ENCODE measurements at places on chromosomes 7 and 10. TPM values are rescaled to one million over a fixed set of nuclear protein-coding genes. Genes with fewer than 3 reads are reported as not detected.

Gene APBB1IP
- 30.7 TPM for total RNA-seq

Gene CYP26A1
- not detected for total RNA-seq

Gene CALCR
- not detected for total RNA-seq

Gene STRIP2
- total RNA-seq: 0.81 TPM

Gene TBX20
- total RNA-seq: not detected

DNA sequence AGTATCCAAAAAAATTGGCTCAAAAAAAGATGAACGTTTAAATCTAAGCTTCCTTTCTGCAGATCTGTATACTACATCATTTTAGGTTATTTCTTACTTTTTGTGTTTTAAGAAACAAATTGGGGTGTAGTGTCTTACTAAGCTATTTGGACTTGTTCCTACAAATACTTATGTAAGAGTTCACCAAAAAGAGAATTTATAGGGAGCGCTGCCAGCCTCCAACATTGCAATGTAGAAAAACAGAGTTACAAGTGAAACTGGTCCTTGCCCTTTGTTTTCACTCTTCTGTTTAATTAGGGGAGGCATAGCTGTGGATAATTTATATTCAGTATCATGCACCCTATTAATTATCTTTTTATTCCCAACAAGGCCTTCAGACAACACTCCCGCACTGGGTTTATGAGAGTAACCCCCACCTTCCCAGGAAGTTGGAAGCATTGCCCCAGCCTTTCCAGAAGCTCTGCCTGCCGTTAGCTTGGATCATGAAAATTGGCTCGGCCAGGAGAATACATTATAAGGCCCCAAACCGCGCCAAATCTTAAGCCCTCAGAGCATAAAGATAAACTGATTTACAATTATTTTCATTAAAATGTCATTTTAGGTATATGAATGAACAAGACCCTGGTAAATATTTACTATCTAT is 261.8 kb upstream of the KLF6 start:
- no peak for DNase-seq

- no peak for DNase-seq
Observed at GRCh38 chr7:32075612-32076011, 5.4 kb upstream of the PDE1C start.

GRCh38 chr7:71488308-71488707 is 356.4 kb downstream of the GALNT17 start:
- DNase-seq: no peak

GRCh38 chr10:77638321-77639101 is 903 bp upstream of the KCNMA1 start:
- DNase-seq: peak; percentile 27

DNA sequence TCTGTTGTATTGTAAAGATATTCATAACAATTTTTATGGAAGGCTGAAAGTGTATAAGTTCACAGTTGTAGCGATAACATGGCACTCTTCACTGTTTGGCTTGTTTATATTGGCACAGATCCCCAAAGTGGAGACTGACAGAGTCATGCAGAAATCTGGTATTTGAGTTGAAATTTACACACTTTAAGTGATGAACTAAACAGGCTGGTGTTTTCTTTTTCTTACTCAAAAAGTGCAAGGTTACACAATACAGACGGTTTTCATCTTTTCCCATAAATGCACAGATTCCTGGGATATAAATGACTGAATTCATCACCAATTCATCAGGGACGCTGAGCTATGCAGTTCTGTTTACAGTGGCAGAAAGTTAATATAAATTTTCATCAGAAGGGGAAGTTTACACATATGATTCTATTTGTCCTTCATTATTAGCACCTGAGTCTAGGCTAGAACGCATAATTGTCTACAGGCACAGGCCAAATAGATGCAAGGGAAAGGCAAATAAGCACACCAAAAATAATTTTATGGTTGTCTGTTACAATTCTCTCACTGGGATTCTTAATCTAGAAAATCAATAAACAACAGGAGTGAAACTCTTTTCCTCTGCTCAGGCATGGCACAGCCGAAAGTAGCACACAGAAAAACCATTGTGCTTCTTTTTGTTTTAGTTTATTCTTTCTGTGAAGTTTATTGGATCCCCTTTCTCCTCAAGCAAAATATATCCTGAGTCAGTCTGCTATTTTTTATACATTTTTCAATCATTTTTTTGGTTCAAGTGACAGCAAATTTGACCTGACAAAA is 88.0 kb downstream of the FOXP2 start:
- DNase-seq: no peak

GRCh38 chr7:27997188-27997707 is 183.3 kb downstream of the JAZF1 start:
- DNase-seq: no peak

GRCh38 chr7:108109221-108109908 is 20.8 kb downstream of the LAMB4 start:
- peak; percentile 18 for DNase-seq

DNA sequence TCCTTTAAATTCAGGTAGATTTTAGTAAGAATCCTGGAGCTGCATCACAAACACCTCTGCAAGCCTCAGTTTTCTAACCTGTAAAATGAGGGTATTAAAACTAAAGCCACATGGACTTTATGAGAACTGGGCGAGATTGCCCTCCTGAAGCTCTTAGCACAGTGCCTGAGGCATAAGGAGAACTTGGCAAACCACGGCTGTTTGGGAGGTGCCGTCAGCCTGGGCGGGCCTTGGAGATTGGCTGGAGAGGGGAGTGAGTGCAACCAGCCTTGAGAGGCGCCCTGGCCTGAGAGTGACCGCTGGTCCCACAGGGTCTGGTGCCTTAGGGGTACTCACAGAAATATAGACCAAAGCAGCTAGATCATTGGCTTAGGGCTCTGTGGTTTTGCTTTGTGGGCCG is 5.4 kb upstream of the TNS3 start:
- DNase-seq: no peak

DNA sequence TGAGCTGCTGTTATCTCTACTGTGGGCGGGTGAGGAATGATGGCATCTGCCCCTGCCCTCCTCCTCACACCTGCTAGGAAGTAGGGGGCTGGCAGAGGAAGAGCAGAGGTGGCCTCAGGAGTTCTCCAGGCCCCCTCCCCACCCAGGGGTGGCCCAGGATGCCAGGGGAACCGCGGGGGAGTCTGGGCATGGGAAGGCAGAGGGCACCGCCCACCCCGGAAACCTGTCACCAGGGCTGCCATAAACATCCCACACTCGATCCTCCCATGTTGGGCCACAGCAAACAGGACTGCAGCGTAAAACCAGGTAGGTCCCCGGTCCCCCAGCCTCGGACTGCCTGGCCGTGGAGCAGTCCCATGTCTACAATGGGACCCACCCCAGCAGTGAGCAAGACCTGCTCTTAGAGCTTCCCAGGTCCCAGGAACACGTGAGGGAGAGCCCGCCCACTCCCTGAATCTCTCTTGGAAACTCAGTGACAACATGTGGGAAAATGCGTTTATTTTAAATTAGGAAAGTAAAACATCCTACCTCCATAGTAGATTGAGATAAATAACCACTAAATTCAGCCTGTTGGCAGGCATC is 23.4 kb downstream of the EBF3 start:
- no peak for DNase-seq

- peak; percentile 85 for DNase-seq
Observed at GRCh38 chr7:74029089-74029785, 1.3 kb downstream of the ELN start.

DNA sequence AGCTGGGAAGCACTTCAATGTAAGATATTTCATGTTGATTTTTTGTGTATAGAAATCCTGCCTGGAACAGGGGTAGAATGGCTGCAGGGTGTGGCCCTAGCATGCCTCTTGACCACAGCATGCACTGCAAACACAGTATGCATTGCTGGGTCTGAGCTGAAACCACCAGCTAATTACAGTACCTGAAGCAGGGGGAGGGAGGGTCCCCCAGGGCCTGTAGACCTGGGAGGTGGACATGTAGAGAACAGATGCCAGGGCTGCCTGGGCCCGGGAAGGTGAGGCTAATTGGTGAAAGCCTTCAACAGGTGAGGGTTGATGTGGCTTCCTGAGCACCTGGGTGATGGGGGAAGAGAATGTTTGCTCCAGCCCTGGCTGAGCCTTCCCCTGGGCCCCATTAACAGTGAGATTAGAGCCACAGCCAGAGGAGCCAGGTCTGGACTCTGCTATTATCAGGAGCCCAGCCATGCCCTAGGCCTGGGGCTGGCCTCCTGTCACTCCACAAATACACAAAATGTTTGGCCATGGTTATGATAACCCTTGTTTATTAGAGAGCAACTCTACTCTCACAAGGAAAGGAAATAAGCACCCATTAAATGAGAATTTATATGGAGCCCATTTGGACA is 83.3 kb downstream of the PLXNA4 start:
- no peak for DNase-seq

DNA sequence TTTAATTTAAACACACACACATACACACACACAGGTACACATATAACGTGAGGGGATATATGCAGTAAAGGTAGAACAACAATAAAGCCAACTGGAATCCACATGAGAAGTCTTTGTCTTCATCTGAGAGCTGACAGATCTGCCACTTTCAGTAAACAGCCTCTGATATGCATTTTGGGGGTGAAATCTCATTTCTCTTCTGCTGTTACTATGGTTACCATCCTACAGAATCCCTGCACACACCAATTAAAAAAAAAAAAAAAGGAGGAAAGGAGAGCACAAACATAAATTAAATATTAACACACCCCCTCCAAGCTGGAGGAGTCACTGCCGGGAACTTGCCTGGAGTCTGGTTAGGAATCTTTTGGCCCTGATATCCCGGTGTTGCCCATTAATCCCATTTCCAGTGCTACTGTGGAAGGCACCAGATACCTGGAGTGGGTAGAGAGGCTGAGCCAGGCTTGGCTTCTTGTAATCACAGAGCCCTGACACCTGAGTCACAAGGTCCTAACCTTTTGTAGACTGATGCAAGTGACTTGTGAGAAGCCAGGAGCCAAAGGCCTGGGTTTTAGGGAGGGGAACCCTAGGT is 169.1 kb downstream of the LHFPL3 start:
- no peak for DNase-seq

DNA sequence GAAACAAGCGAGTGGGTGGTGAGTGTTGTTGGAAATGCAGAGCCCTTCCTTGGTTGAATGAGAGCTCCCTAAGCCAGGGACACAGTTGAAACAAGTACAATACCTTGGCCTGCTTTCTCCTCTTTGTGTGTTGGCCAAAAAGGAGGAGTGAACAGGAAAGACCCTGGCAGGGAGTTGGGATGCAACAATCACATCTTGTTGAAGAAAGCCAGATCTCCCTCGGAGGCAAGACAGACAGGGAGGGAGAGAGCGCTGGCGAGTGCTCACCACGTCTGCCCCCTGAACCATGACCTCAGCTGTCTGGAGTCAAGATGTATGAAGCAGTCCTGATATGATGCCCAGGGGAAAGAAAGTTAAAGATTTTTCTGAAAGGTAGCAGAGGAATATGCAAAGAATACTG is 66.8 kb downstream of the ADAM12 start:
- no peak for DNase-seq

DNA sequence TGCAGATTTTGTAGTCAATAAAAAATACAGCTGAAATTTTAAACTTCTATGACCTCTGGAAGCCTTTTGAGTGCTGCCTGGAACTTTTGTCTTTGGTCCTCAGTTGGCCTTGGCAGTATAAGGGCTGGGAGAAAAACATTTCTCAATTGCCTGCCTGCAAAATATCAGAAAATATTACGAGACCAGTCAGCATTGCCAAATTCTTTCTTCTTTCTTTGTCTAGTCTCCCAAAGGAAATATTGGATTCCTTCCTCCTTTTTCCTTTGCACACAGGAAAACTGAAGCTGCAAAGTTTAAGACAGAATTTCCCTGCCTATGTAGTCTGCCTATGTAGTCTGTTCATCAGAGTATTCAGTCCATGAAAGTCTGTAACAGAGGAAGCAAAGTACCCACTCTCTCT is 95.9 kb downstream of the CHRM2 start:
- DNase-seq: no peak

GRCh38 chr7:133771788-133772419 is 355.2 kb upstream of the LRGUK start:
- no peak for DNase-seq

GRCh38 chr10:118768041-118768919 is 13.5 kb upstream of the CACUL1 start:
- no peak for DNase-seq

DNA sequence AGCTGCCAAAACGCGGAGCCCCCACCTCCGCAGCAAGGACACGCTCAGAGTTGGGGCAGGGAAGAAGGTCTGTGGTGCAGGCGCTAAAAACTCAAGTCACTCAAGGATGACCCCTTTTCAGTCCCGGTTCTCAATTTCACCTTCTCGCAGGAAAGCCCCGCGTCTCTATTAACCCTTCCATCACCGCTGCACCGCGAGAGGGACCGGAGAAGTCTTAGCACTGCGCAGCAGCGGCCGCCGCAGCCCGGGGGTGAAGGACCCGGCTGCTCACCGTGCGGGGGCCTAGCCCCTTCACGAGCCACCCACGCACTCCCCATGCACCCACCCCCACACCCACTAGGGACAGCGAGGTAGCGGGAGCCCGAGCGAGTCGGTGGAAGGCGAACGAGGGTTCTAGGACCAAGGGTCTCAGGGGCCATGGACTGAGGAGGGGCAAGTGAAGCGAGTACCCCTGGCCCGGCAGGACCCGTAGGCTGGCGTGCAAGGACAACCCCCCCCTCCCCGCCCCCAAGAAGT is 162.9 kb downstream of the SH3PXD2A start:
- no peak for DNase-seq

GRCh38 chr7:34451923-34452322 is 206.1 kb upstream of the NPSR1 start:
- DNase-seq: no peak

DNA sequence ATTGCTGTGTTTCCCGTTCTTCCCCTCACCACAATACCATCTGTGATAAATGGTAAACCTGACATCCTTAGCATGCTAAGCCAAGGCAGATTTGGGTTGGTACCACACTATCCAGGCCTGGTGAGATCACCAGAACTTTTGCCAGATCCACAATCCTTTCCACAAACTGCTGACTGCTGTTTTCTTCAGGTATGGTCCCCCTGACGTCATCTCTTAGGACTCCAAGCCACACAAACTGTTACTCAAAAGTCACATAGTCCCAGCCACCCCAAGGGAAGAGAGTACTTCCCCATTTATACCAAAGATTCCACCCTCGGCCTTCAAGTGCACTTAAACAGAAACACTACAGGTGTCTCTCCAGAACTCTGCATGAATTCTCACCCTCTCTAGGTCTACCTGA is 34.8 kb downstream of the SLC25A13 start:
- peak; percentile 33 for DNase-seq

DNA sequence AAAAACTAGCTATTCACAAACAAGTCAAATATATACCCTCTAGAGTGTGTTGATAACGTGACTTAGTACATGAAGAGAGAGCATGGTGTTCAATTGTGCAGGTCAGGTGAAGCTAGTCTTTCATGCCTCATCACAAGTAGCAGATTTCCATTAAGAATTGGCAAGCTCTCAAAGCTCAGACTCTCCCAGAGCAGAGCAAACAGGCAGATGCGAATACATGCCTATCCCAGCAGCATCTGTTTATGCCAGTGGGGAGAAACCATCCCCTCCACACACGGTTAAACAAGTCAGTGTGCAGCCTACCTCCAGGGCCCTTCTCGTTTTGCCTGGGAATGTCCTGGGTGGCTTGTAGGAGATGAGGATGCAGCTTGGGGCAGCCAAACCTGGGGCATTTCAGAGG is 532.5 kb upstream of the C7orf33 start:
- DNase-seq: no peak
